ENCODE measurements at places on chromosomes 1 and 21.

GRCh38 chr1:184002071-184002470 is 35.5 kb downstream of the COLGALT2 start:
- DNase-seq = no peak

DNA sequence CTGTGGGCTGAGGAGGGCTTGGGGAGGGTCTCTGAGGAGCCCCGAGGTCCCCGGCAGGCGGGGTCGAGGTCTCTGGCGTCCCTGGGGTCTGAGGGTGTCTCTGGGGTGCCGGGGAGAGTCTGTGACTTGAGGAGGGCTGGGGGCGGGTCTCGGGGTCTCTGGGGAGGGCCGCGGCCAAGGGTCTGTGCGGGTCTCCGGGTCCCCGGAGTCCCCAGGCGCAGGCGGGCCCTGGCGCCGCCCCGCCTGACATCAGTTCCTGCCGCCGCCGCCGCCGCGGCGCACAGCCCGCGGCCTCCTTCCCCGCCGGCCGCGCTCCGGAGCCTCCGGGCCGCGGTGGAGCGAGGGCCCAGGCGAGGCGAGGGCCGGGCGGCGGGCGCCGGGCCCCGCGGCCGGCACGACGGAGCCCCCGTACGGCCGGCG is at the start of gene PLEKHM2:
TSS of gene PLEKHM2 (plus strand) at position 279 of the 420 bp plus-strand sequence. CDS start 239 bp downstream, outside the sequence.
- peak; percentile 33 for DNase-seq

DNA sequence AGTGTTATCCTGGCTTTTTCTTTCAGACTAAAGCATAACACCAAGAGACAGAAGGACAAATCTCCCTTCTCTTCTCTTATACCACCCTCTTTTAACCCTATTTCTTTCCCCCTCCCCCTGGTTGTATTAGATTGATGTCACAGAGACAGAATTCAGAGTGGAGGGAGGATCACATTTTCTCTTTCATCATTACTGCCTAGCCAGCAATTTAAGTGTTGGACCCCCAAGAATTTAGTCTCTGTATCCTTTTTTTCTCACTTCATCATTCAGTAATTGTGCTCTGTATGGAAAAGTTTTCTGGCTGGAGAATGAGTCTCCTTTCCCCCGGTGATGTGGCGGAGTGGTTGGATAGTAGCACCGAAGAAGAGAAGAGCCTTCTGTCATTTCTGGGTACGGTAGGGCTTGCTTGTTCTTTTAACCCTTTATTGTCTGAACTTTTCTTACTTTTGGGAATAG is 124.8 kb downstream of the CLEC20A start:
- DNase-seq = no peak

DNA sequence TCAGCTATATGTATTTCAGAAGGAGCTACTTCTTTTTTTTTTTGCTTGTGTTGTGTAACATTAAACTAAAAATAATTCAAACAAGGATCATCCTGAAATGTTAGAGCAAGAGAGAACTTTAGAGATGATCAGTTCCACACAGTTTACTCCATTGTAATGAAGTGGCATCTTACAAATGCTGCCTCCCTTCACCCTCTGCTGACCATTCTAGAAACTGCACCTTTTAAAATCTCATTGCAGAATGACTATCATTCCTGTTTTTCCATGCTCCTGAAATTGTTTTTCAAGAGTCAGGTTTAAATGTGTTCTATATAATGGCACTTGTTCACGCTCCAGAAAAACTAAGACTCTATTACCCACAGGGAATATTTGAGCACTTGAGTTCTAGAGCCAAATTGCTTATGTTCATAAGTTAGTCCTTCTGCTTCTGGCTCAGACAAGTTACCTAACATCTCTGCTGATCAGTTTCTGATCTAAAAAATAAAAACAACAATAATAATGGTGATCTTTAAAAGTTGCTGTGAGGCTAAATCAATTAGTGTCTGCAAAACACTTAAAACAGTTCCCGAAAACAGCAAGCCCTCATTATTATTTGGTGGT is 21.5 kb upstream of the SLC44A5 start:
- no peak for DNase-seq

DNA sequence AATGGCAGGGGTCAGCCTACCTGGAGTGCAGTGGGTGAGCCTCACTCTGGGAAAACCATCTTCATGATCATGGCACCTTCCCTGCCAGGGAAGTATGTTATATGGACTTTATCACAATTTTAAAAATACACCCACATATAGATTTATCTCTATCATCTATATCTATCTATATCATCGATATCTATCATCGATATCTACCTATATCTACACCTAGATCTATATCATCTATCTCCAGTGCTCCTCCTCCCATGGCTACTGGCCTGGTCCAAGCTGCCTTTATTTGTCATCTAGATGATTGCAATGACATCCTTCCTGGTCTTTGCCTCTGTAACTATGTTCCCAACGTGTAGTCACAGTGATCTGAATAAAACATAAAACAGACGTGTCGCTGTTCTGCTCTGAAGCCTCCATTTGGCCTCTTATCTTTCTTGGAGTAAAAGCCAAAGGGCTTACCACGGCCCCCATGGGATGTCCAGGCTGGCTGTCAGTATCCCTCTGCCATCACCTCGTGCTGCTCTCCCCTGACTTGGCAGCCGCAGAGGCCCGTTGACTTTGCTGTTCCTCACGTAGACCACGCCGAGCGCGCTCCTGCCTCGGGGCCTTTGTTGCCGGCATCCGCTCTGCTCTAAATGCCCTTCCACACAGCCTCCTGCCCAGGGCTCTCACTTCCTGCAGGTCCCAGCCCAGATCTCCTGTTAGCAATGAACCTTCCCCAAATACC is 20.6 kb upstream of the KIF26B start:
- DNase-seq = no peak

DNA sequence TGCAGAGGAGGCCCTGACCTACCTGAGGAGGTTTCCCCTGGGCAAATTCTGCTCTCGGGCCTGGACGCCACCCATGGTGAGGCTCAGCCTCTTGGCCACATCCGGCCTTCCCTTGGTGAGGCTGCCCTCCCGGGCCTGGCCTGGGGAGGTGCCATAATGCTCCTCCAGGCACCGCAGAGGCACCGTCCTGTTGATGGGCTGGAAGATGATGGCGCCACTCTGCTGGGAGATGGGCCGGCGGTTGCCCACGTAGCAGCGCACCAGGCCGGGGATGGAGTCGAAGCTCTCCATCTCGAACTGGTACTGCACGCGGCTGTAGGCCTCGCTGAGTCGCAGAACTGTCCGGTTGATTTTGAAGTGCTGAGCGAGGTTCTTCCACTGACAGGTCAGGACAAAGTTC is 92.7 kb downstream of the BCAR3 start:
- no peak for DNase-seq

DNA sequence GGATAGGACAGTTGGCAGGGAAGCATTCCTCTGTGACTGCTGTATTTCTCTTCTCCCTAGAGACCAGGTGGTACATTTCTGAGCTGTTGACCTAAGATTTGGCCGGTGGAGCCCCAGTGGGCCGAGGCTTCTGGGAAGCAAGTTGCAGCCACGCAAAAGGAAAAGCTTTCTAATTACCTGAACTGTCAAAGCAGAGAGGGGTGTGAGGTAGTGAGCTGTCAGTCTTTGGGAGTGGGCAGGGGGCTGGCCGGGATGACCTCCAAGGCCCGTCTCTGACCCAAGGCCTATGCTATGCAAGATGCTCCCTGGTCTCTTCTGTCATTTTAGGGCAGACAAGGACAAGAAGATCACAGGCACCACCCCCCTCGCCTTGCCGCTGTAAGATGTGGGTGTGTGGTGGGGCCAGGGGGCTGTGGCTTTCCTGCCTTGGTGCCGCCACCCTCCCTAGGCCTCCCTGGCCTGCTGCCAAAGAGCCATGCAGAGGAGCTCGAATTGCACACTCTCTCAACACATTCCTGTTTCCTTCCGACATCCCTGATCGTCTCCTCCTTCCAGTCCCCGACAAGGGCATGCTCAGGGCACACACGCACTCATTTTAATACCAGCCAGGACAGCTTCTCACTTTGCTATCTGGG is 7.7 kb downstream of the PADI1 start:
- peak; percentile 61 for DNase-seq

DNA sequence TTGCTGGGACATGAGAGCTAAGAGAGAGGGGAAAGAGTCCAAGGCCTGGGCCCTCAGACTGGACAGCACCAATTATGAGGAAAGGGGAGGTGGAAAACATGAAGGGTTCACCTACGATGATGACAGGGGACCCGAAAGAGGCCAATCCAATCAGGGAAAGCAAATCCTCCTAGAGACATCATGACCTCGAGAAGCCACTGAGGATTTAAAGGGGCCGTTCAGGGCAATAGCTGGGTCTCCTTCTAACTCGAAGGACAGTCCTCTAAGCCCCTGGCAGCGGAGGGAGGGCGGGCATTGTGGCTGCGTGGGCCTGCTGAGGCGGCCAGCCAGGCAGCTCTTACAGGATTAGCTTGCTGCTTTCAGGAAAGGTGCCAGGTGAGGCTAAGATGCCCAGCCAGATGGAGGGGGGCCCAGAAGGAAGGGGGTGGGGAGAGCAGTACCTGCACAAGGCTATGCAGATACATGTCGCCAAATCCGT is 7.4 kb downstream of the MEF2D start:
- no peak for DNase-seq

DNA sequence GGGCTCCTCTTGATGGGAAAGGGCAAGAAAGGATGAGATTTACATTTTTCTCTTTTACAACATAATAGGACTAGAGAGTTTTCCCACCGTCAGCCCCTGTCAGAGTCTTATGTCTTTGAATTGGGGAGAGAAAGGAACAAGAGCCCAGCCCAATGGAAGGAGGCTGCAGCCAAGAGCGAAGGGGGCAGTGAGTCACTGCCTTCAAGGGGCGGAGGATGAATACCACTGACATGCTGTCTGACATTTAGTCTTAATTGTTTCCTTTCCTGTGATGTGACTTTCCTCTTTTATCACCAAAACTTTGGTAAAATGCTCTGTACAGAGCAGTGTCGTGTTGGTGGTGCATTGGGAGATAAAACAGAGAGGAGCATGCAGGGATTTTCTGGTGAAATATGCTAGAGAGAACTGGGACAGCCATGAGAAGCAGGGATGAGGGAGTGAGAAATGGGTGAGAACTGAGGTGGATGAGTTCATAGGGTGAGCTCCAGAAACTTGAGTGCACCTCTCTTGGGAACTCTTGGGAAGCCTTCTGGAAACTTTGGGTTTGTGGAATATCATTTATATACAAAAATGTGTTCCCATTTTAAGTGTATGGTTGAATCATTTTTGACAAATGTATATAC is 179.9 kb upstream of the FGGY start:
- DNase-seq = peak; percentile 4

GRCh38 chr1:41859686-41860085 is 59.0 kb downstream of the HIVEP3 start:
- DNase-seq = no peak

DNA sequence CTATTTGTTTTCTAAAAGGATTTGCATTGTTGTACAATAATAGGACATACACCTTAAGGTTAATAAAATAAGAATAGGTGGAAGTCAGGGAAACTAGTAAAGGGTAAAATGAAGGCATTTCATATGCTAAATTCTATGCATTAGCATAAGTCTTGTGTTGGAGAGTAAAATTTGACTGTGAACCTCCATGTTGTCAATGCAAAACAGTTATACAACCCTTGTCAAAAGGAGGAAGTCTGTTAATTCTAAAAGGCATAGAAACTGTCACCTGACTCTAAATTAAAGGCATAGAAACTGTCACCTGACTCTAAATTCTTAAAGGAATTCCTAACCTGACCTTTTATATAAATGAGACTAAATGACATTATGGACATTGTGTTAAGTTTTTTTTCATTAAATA is 291.8 kb downstream of the OLFM3 start:
- DNase-seq = no peak

GRCh38 chr1:206417774-206418614 is 52.3 kb upstream of the IKBKE start:
- DNase-seq = no peak

DNA sequence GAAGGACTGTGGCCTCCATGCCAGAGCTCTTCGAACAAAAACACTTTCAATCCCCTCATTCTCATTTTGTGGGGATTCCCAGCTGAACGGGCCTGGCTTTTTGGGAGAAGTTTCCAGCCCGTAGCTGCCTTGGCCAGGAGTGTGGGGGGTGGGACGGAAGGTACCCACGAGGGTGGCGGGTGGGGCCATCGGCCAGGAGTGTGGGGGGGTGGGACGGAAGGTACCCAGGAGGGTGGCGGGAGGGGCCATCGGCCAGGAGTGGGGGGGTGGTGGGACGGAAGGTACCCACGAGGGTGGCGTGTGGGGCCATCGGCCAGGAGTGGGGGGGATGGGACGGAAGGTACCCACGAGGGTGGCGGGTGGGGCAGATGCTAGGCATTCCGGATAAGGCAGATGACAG is 71.7 kb upstream of the ZBTB18 start:
- DNase-seq = no peak

GRCh38 chr1:154629061-154629674 is 21.2 kb upstream of the ADAR start:
- DNase-seq = no peak

GRCh38 chr1:48789903-48790302 is 13.2 kb upstream of the BEND5 start:
- no peak for DNase-seq

- DNase-seq = no peak
Observed at GRCh38 chr1:172146141-172146850, 274.2 kb upstream of the C1orf105 start.

DNA sequence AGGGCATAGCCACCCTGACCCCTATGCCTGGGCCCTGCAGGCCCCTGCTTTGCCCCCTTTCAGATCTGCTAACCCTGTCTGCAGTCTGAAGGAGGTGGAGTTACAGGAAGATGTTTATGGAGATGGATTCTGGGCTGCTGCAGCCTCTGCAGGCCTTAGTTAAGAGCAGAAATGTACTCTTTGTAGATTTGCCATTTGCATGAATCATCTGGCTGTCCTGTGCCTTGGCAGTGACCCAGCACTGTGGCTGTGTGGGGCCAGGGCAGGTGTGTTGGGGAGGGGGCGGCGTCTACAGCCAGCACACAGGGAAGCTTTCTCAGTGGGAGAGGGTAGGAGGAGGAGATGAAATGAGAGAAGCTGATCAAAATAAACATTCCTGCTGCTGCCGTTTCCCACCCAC is 867.3 kb downstream of the PLA2G4A start:
- no peak for DNase-seq

GRCh38 chr1:161071886-161072371 is 2.2 kb upstream of the ARHGAP30 start:
- DNase-seq = peak; percentile 37

- no peak for DNase-seq
Observed at GRCh38 chr1:101081496-101082488, 56.2 kb upstream of the DPH5 start.

- DNase-seq = no peak
Observed at GRCh38 chr1:183810121-183810520, 5.2 kb downstream of the RGL1 start.

GRCh38 chr1:64906447-64906846 is 59.9 kb downstream of the JAK1 start:
- no peak for DNase-seq

DNA sequence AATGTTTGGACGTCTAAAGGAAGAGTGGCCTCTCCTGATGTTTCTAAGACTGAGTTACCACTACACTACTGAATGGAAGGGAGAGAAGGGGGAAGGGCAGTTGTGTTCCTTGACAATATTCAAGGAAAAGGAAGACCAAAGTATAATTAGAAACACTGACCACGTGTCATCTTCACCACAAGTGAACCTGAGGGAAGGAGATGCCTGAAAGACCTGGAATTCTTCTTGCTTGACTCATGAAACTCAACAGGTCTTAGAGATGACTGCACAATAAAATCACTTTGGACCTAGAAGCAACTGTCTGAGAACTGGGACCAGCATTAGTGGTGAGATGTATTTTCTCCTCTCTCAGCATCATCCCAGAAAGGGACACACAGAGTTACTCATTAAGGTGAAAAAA is 56.7 kb downstream of the PTPN14 start:
- DNase-seq = no peak
